Tongue (tissue), 3 donors: ENCODE measurements at places on chromosomes 13 and 19. TPM values are rescaled to one million over a fixed set of nuclear protein-coding genes. Genes with fewer than 3 reads are reported as not detected.

ARHGEF1 gene
- total RNA-seq = 30.7 TPM

POGLUT2 gene
- 24.6 TPM for total RNA-seq

ZNF649 gene
- 15.4 TPM for total RNA-seq

ANKRD24 gene
- 0.82 TPM for total RNA-seq

C1QTNF9B gene
- total RNA-seq = not detected

TRPM4 gene
- 28.2 TPM for total RNA-seq

RASIP1 gene
- total RNA-seq = 24.1 TPM

RFPL4A gene
- total RNA-seq = 2.5 TPM

SMIM44 gene
- total RNA-seq = not detected

MYO16 gene
- total RNA-seq = 12.2 TPM

NR2F6 gene
- 35.0 TPM for total RNA-seq

ZNF30 gene
- total RNA-seq = 5.3 TPM

CYP2S1 gene
- 11.0 TPM for total RNA-seq

CYP4F3 gene
- 1.4 TPM for total RNA-seq

MATK gene
- 2.6 TPM for total RNA-seq

SOX21 gene
- 0.41 TPM for total RNA-seq

CRX gene
- total RNA-seq = not detected

GNG8 gene
- not detected for total RNA-seq
